ENCODE measurements at places on chromosomes 12 and 14.
A peak's percentile ranks its signal among the peaks of the same experiment; 100 is the strongest.

DNA sequence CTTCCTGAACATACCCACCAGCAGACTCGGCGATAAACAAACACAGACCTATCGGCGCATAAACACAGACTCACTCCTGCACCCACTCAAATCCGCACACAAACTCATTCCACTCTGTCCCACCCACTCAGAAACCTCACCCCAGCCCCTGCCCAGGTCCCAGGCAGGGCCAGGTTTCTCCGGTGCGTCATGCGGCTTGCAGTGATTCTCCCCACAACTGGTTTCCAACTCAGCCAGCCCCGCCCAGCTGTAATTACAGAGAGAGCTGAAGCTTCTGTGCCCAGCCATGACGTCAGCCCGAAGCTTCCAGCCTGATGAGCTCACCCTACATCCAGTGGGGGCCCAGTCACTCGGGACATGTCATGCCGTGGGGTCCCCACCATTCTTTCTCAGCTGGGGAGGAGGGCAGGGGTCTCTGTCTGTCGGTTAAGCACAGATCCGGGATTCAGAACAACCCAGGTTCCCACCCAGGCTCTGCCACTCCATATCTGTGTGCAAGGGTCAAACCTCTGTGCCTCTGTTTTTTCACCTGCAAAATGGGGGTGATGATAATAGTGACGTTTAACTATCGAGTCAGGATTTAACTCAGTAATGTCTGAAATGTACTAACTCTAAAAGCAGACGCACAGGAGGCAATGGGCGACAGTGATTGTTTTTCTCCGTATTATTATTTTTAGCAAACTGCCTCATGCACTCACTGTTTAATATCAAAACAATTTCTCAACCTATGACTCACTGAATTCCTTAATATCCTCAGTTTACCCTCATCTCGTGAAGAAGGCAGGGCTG, 2.3 kb upstream of the HSPB8 start:
- DNase-seq = peak; percentile 43

GRCh38 chr12:93287149-93287548, 90.6 kb upstream of the NUDT4 start:
- no peak for DNase-seq

DNA sequence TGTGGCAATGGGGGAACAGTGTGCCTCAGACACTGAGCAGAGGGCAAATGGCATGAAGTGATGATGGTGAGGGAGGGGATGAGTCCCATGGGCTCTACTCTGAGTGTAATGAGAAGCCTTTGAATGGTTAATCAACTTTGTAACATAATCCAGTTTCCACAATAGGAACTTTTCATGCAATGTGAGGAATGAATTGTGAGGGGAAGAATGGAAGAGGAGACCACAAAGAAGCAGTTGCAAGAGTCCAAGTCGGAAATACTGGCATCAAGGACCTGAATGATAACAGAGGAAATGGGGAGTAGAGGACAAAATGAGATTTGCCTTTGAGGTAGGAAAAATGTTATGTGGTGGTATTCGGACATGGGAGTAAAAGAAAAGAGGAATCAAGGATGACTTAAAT, 476.9 kb upstream of the PRICKLE1 start:
- DNase-seq = no peak

DNA sequence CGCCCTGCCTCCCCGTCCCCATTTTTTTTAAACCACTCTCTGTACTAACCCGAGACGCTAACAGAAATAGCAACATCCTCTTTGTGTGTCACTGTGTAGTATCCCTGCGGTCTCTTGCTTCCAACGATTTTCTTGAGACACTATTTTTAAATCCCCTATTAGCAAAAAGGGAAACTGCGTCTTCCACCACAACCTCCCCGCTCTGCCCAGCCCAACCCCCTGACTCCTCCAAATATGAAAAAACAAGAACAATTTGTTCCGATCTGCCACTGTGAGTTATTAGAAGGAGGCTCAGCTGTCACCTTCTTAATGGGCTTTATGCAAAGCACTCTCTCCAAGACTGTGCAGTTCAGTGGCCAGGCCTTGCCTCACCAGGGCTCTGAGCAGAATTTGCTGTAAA, 76.3 kb downstream of the MAP1LC3B2 start:
- DNase-seq = no peak

GRCh38 chr14:53390008-53390407, 236.9 kb upstream of the DDHD1 start:
- no peak for DNase-seq

GRCh38 chr14:90508536-90509254, 111.9 kb downstream of the CALM1 start:
- no peak for DNase-seq

DNA sequence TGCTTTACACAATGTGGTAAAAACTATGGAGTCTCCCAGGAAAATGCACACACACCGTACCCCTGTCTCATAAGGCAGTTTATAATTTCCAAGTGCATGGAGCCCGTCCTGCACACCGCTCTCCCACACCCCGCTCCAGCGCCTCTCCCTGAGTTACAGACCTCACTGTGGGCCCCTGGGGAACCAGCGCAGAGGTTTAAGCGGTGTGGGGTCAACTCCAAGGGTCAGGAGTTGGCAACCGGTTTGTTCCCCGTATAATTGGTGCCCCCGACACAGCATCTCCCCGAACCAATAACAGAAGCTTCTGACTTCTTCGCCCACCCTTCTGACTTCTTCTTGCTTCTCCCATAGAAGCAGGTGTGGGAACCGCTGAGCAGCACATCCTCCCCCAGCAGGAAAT, 58.4 kb upstream of the DDX11 start:
- DNase-seq = no peak

- DNase-seq = no peak
Measured at GRCh38 chr12:57158665-57159064, 11.2 kb upstream of the LRP1-AS start.

DNA sequence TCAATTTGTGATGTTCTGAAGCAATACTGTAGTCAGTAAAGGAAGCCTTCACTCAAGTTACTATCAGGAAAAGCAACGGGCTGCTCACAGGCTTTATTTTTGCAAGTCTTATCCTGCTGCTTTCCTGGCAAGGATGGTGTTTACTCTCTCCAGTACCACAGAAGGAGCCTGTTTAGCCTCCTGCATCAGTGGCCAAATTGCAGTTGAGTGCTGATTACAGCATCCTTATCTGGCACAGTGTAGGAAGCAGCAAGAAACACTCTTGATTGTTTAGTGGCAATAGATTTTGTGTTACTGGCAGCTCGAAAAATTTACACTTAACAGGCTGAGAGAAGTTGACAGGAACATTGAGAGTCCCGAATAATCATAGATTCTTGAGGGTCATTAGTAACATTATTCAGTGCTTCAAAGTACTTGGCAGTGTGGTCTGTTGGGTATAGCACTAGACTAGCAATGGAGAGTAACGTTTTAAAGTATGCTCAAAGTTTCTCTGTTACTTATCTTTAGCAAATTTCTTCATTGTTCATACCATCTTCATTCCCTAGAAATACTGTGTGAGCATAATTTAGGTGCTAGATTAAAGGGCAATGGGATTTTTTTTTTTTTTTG, 11.7 kb downstream of the TULP3 start:
- peak; percentile 19 for DNase-seq

GRCh38 chr14:104405360-104406226, 174.0 kb upstream of the C14orf180 start:
- DNase-seq = no peak

DNA sequence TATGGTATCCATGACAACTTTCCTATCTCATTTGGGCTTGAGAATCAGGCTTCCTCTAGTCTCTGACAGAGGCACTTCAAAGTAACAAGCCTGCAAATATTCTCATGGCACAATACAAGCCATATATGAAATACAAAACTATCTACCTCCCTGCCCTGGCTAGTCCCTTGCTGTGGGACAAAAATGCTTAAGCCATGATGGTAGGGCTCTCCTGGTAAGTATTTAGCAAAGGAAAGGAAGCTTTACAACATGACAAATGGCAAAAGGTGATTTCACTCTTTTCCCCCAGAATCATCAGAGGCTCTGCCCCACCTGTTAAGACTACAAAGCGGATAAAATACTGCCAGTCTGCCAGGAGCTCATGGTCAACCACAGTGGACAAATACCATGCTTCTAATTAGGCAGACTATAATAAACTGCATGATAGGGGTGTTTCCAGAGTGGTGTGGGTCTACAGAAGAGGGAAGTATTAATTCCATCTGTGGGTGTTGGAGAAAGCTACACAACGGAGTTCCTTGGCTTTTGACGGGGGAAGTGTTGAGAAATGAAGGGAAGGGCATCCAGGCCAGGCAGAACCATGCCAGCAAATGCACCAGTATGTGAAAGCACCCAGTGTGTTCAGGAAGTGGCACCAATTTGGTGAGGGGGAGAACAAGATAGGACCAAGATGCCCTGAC, 92.9 kb downstream of the SPTSSA start:
- DNase-seq = no peak

DNA sequence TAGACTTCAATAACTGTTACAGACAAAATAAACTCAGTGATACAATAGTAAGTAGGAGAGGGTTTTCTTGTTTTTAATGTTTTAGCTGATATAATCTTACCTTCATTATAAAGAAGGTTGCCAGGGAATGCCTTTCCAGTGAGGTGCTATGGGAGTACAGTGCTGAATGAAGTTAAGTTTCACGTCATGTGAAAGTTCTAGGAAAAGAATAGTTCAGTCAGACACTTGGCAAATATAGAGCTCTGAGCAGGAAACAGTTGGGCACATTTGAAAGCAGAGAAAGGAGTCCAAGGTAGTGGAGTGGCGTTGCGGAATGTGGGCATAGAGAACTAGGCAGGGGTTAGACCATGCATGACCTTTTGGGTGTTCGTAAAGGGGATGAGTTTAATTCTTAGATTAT, 88.6 kb upstream of the DCN start:
- DNase-seq = no peak

DNA sequence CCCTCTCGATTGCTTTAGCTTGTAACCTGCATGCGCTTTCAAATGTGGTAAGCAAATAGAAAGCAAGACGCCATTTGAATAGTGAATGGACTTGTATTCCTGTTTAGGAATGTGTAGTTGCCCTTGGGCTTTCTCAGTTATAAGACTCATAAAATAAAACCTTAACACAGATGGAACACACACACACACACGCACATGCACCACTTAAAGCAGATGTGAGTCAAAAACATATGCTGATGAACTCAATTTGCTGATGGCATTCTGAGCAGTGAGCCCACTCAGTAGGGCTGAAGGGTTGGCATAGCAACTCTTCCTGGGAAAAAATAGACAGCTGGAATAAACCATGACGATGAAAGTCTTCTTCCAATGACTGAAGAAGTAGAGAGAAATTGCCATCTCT, 360.5 kb downstream of the APAF1 start:
- DNase-seq = no peak

GRCh38 chr12:86154620-86155019, 101.6 kb downstream of the MGAT4C start:
- DNase-seq = no peak

DNA sequence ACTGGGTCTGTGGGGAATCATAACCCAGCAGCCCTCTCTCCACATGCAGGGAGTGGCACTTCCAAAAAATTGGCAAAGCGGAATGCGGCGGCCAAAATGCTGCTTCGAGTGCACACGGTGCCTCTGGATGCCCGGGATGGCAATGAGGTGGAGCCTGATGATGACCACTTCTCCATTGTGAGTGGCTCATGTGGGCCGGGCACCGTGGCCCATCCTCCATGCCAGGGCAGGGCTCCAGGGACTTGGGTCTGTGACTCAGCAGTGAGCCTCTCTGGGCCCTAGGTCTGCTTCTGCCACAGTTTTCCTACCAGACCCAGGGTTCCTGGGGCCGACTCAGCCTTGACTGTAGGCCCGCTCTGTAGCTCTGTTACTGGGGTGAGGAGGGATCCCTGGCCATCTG, 2.2 kb downstream of the NPFF start:
- DNase-seq = no peak

DNA sequence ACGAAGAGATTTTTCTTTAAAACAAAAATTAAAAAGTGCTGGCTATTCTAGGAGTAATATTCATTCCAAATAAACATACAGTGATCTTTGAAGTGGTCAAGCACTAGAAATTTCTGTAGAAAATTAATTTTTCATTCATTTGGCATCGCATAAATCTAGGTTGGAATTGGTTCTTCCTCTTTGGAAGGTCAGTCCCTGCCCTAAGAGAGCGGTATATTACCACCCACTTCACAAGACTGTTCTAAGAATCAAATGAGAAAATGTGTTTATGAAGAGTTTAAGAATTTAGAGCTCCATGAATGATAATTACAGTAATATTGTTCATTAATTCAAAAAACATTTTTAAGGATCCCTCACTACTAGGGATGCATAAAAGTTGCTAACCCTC, 444 bp upstream of the GEMIN2 start:
- no peak for DNase-seq

DNA sequence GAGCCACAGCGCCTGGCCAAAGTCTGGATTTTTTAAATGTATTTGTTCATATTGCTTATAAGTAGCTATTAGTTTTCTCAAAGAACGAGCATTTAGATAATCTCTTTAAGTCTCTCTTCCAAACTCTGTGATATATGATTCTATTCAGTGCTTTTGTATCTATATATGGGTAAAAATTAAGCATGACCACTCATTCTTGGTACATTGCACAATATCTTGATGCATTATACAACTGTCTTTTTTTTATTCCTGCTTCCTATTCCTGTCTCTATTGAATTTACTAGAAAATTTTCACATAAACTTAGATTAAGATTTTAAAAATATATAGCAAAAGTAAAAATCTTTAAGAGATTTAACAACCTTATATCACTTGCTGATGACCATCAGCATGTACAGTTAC, 29.1 kb downstream of the SOCS2 start:
- no peak for DNase-seq

DNA sequence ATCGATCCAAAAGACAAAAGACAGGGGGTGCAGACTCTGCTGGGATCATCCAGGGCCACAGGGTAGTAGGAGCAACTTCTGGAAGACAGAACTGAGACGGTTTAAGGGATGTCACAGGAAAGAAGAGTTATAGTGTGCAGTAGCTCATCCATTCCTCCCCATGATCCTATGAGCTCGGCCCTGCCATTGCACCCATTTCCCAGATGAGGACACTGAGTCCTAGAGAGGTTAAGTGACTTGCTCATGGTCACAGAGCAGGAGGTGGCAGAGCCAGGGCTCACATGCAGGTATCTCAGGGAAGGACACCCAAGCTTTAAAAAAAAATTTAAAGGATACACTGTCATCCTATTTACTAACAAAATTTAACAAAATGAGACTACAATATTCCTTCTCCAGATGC, 86.1 kb upstream of the FZD10 start:
- no peak for DNase-seq

DNA sequence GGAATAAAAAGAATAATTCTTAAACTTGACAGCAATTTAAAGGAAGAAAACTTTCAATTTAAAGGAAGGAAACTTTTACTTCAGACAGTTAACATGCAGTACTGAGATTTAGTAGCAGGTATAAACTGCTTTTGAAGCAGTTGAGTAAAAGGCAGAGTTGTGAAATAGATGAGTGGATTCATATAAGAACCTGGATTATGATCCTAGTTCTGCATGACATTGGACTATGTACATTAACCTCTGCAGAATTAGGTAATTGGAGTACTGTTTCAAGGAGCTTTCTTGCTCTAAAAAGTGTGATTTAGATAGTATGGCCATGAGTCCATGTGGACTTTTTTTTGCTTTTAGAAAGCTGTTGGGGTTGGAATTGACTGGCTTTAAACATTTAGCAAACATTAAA, 29.7 kb downstream of the ATP2A2 start:
- DNase-seq = no peak
